ENCODE measurements at places on chromosomes 4 and X.

DNA sequence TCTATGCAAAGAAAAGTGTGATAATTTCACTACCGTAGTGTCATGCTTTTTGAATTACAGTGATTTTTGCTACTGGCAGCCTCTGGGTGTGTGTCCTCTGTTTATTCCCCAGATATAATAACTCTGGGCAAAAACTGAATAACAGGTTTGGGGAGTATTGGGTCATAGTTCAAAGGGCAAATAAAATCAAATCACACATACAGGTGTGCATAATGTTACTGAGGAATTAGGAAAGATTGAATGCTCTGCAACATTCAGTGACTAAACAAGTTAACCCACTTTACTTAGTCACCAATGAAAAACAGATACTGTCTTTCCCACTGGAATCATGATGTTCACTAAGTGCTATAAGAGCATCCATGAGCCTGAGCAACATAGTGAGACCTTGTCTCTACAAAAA lies 224.3 kb downstream of the OPHN1 start:
- DNase-seq, result no peak

DNA sequence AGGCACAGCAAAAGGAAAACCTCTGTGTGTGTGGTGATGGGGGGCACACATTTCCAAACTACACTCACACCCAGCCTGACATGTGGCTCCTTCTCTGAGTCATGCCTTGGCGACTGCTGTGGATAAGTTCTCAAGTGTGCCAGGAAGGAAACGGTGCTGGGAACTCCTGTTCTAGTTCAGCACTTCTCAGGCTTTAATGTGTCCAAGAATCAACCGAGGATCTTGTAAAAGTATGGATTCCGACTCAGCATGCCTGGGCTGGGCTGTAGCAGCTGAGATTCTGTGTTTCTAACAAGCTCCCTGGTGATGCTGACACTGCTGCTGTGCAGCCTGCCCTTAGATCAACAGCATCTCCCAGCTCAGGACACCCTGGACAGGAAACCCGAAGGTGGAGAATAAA lies 20.2 kb downstream of the CLNK start:
- DNase-seq, result no peak

DNA sequence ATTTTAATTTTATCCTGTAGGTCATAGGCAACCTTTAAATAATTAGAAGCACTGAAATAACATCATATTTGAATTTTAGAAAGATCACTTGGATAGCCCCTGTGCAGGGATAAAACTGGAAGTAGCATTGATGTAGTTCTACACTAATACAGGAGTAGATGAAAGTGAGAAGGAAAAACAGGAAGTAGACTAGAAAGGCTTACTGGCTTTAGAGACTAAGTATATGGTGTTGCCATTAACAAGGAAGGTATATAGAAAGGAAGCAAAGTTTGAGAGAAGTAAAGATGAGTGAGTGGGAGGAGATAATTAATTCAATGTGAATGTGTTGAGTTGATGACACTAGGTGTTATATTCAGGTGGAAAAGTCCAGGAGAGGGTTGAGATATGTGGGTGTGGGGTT lies 73.1 kb upstream of the EPGN start:
- DNase-seq, result no peak

DNA sequence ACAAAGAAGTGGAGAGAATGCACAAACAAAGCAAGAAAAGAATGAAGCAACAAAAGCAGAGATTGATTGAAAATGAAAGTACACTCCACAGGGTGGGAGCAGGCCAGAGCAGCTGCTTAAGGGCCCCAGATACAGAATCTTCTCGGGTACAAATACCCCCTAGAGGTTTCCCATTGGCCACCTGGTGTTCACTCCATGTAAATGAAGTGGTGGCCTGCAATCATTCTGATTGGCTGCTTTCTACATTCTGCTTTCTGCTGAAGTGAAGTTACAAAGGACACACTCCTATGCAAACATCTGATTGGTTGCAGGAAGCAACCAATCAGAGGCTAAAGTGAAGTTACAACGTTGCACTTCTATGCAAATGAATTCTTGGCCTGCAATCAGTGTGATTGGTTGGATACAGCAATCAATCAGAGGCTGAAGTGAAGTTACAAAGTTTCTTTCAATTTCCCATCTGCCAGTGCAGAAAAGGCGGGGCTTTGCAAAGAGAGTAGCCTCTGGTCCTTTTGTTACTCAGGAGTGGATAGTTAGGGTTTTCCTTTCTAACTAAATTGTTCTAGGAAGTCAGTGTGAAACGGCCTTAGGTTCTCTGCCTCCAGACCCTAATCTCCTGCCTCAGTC lies 19.0 kb upstream of the GPC4 start:
- no peak for DNase-seq

GRCh38 chrX:791479-792034 lies 161.0 kb downstream of the SHOX start:
- no peak for DNase-seq

DNA sequence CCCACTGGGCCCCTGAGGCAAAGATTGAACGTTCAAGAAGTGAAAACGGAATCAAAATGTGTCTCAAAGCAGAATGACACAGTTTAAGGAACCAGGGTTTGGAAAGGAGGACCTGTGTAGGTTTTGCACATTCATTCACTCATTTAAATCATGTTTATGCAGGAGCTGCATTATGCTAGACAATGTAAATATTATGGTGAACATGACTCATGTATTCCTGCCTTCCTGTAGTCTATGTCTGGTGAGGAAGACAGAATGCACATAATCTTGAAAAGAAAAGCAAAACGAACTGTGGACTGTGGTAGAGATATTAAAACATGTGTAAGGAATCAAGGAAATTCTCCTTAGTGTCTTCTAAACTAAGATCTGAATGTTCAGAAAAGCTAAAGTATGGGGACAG lies 311.8 kb upstream of the SMIM31 start:
- no peak for DNase-seq

DNA sequence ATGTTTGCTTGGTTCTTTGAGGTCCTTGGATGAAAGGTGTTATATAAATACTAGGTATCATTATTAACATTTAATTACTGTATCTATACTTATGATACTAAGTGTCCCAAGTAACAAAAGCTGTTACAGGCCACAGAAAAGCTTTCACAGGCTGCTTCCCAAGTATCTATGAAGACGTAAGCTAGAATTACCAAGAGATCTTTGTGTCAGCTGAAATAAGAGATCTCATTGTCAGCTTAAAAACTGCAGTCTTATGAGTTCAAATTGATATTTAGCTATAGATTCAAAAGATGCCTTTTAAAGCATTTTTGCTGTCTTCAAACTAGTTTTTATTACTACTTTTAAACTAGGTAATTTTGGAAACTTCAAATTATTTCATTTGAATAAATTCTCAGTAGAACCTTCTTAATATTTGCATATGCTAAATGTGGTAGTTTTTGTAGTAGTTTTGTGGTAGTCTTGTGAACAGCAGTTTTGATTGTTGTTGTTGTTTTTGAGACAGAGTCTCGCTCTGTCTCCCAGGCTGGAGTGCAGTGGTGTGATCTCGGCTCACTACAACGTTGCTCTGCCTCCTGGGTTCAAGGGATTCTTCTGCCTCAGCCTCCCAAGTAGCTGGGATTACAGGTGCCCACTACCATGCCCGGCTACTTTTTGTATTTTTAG lies 170.0 kb upstream of the RPL34 start:
- DNase-seq, result no peak

DNA sequence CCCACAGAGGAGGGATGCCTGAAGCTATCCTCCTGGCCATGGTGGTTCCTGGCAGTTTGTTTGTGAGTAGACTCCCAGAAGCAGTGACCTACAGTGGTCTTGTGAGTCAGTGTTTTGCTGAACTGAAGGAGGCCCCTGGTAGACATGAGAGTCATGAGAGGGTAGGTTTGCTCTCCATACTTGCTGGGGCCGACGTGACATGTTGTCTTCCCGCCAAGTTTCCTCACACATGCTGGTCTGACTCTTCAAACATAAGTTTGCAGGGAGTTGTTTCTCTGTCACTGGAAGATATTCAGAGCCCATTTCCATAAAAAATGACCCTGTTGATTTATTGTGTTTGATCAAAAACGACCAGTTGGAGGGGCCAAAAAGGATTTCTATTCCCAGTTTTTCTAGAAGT lies 131.1 kb upstream of the SCML1 start:
- no peak for DNase-seq

DNA sequence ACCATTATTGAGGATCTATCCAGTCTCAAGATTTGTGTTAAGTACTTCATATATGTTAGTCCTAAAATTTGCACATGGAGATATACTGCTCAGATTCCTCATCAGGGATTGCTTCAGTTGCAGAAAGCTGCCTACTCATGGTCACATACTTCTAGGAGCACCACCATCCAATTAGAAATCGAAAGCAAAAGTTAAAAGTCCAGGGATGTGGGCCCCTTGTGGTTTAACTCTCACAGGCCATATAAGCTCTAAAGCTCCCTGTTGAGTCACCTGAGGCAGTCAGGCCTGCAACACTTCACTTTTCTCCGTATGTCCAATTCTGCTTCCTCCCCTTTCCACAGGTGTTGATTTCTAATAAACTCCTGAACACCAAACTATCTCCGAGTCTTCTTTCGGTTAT lies 84.2 kb downstream of the CNOT6L start:
- no peak for DNase-seq

DNA sequence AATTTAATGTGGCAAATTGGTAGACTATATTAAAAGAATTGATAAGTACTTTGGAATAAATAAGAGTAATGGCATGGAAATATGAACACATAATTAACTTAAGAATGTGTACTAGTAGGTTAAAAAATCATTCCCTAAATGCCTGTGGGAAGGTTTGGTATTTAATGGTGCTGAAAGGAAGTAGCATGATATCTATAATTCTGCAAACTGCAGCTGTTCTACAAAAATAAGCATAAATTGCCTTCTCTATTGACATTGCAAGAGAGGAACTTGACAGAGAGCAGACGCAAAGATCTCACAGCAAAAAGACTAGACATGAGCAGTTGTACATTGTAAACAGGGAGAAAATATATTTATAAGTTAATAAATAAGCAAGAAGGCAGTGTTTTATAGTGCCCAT lies 752.5 kb upstream of the PCDH10 start:
- no peak for DNase-seq

DNA sequence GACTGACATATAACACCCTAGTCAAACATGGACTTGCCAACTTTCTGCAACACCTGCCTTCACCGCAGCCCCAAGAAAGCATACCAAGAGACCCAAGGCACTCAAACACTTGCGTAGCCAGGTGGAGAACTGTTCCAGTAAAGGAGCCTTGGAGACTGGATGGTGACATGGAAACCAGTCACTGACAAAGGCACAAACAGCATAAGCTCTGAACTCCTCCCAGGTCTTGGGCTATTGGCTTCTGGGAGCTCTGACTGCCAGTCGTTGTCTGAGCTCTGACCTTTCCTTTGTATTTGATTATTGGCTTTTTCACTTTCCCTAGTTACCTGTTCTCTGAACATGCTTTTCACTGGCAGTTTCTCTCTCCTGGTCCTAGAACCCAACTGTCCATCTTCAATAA lies 38.3 kb downstream of the ARAP2 start:
- no peak for DNase-seq

- no peak for DNase-seq
Observed at GRCh38 chr4:3091464-3091863, 17.0 kb downstream of the HTT start.

DNA sequence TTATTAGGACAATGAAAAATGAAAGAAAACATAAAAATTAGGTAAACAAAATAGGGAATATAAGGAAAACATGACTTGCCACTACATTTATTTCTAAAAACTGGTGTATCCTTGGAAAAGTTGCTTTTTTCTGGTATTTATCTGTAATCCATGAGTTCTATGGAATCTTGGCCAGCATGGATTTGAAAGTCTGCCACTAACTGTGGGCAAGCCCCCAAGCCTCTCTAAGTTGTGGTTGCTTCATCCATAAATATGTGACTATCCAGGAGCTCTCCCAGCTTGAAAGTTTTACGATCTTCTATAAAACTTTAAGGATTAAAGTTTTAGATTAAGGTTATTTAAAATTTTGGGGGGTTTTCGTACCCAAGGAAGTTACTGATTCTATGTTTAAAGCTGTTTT lies 21.8 kb downstream of the RPS6KA3 start:
- DNase-seq, result no peak

DNA sequence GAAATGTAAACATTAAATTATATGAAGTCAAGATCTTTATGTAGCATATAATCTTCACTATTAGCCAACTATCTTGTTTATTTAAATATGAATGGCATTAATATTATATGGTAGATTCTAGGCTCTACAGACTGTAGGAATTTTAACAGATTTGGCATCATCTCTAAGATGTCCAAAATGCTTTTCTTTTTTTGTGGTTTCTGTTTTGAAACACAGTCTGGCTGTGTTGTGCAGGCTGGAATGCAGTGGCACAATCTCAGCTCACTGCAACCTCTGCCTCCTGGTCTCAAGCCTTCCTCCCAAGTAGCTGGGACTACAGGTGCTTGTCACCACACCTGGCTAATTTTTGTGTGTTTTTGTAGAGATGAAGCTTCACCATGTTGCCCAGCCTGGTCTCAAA lies 76.2 kb downstream of the ELOVL6 start:
- DNase-seq, result no peak

GRCh38 chr4:40180356-40180755 lies 16.5 kb upstream of the RHOH start:
- DNase-seq, result no peak

- DNase-seq, result no peak
Observed at GRCh38 chr4:57355101-57355665, 245.0 kb upstream of the IGFBP7 start.

DNA sequence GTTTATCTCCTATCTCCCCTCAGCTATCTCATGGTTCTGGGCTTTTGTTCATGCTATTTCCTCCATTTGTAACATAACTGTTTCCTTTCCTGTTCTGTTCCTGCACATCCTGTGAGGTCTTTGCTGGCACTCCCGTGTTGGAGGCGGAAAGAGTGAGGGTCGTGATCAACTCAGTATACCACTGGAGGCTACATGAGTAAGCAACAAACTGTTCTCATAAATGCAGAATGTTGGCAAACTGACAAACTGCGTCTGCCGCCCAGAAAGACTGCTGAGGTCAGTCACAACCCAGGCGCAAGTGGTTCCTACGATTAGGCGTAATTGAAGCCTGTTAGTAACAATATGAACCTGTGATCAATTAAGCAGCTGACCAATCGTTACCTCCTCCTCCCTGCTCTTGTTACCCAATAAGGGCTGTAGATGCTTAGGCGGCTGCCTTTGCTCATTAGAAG lies 48.8 kb downstream of the C4orf33 start:
- DNase-seq, result no peak

GRCh38 chrX:17098516-17099247 lies 152.2 kb downstream of the REPS2 start:
- DNase-seq, result no peak
